ENCODE measurements at places on chromosomes 4 and X.

DNA sequence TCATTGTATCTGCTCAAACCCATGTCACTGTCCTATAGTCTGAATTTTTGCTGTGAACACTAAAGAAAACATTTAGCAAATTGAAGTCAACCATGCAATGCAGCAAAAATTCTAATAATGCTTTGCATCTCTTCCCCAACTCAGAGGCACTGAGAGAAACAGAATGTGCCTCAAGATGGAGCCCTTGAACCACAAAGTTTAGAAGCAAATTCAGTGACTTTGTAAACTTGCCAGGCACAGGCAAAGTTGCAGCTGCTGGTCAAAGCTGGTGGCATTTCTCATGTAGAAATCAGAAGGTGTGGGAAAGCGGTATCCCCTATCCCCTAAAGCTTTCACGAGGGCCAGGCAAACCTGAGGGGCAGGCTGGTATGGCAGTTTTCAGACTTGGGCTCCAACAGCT lies 121.7 kb upstream of the DIPK2B start:
- DNase-seq: no peak

- DNase-seq: no peak
Measured at GRCh38 chr4:111842336-111842735, 302.9 kb upstream of the FAM241A start.

DNA sequence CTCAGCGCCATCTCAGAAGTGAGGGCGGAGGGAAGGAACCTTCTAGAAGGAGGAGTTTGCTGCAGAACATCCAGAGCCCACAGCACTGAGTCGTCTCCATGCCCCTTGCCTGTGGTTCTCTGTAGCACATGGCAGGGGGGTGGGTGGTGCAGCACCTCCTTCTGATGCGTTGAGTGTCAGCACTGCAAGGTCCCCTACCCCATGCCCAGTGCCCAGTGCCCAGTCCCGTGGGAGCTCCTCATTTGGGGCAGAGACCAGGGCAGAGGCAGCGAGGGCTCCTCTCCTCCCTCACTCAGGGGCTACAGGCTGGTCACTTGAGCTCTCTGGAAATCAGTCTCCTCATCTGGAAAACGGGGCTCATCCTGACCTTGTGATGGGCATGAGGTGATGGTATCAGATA lies 78.1 kb downstream of the HTRA3 start:
- DNase-seq: no peak

DNA sequence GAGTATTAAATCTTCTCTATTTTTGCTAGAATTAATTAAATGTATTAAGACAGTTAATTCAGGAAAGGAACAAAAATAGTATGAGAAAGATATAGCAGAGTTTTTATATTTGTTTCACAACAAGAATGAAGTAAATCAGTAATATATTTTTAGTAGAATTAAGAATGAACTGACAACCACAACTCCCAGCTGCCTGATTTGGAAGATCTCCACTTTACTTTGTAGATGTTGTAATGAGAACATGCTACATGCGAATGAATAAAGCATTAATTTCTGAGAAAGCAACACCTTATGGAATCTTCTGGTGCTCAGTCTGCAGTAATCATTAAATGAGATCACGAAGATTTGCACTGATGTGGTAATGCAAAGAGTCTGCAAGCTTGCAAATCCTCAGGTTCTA lies 695.6 kb upstream of the PCDH7 start:
- no peak for DNase-seq

DNA sequence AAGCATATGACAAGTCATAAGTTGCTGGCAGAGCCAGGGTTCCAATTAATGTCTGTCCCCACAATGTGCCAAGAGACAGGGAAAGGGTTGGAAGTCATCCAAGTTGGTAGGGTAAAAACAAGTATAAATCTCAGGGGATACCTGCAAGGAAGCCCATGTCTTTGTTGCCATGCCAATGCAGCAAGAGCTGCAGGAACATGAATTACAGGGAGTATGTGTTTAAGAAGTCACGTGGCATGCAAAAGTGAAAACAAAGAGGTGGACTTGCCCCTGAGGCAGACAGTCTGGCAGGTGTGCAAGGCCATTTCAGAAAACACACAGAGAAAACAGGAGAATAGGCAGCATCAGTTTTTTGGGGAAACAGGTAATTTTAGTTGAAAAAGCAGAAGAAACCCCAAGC lies 29.4 kb downstream of the C4orf51 start:
- no peak for DNase-seq

DNA sequence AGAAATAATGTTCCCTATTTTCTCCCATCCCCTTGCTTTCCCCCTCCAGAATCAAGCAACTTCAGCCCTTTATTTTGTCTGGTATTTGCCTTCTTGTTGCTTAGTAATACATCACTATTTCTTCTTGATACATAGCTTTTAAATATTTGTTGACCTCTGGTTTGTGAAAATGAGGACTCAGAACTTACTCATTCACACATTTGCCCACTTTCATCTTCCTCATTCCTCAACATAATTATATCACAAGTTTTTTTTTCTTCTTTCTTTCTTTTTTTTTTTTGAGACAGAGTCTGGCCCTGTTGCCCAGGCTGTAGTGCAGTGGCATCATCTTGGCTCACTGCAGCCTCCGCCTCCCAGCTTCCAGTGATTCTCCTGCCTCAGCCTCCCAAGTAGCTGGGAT lies 28.9 kb upstream of the NDUFC1 start:
- no peak for DNase-seq

GRCh38 chr4:126230269-126230668 lies 915.5 kb downstream of the FAT4 start:
- DNase-seq: no peak

GRCh38 chrX:281166-281999 lies at the start of gene PLCXD1:
Gene PLCXD1, plus strand, starts transcription at chrX:281381. Its CDS starts 2,807 bp downstream, at chrX:284188.
- no peak for DNase-seq

DNA sequence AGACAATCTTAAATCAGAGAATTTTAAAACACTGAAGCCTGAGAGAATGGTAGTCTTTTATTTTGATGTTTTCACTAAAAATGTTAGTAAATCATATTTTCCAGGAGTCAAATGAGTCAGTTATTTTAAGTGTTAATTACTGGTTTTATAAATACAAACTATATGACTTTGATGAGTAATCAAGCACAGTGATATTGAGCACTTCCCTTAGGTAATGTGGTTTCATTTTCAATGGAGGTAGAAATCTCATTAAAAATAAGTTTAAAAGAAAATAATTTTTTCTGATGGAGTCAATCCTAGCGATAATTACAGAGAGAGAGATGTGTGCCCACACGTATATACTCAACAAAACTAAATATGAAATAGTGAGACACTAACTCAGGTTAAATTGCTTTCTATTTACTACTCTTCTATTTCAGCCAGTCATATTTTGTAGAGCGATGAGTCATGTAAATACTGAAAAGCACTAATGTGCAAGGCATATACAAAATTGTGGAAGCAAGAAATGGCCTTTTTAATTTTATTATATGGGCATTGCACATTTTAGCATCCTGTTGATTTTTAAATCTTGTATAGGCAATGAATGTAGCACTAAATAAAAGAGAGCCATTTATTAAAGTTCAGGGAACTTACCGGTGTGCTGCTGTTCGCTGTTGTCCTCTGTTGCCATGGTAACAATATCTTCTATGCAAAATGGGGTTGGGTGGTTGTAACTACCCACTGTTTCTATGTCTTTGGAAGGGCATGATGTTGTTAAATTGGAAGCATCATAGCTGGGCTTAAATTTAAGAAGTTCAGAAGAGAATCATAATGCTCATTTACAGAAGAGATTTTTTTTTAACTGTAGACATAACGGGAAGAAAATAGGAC lies 513.7 kb downstream of the TLL1 start:
- DNase-seq: no peak

DNA sequence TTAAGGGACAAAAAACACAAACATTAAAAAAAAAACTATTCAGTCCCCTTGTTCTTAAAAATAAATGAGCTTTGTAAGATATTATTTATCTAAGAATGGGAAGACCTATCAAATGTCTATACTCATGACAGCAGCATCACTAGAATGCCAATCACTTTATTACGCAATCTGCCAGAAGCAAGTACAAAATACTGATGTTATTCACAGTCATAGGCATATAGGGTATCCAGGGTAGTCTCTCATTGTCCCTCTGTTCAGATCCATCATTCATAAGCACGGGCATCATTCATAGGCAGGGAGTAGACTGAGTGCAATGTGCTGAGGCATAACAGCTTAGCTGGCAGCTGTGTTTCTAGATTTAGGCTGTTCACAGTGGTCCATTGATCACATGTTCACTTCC lies 109.1 kb downstream of the EPHA5 start:
- DNase-seq: no peak

- DNase-seq: no peak
Measured at GRCh38 chrX:148661035-148661434, 160.6 kb downstream of the AFF2 start.

GRCh38 chr4:42985976-42986375 lies 93.5 kb downstream of the GRXCR1 start:
- DNase-seq: no peak

GRCh38 chr4:74919783-74920182 lies 13.1 kb upstream of the PARM1 start:
- DNase-seq: no peak

DNA sequence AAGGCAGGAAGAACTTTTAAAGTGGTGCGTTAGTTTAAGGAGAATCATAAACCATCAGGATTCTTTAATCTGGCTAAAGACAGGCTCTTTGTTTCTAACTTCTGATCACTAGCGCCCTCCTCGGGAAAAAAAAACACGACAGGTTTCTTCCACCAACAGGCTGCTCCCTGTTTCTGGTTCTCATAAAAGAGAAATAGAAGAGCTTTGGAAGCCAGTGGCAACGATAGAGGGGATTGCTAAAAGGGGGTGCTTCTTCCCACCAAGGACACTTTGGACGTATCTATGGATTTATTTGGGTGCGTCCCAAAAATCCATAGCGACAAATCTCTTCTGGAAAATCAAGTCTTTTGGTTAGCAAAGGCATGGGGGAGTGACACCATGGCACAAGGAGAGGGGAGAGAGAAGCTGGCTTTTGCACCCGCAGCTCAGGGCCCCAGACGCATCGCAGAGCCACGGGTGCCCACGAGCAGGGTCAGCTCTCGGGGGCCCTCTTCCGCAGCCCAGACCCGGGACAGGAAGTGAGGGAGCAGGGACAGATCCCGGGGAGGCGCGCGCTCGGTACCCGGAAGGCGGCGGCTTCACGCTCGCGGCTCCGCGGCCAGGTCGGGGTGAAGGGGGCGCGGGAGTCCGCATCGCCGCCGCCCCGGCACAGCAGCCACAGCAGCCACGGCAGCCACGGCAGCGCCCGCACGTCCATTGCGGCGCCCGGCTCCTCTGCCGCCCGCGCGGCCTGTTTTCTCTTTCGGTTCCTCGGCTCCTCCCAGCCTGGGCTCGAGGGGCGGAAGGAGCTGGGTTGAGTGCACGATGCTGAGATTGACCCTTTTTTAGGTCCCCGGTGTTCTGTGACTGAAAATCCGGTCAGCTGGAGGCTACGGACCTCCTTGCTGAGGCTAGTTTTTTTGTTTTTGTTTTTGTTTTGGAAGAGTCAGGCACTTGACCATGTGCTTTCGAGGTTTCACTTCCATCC lies at the start of gene CTSO:
Gene CTSO (minus strand): TSS at position 716 of the 967 bp plus-strand sequence. CDS start 19 bp downstream, at position 697.
- peak; percentile 77 for DNase-seq

GRCh38 chr4:10671366-10671765 lies 13.2 kb downstream of the CLNK start:
- DNase-seq: no peak

DNA sequence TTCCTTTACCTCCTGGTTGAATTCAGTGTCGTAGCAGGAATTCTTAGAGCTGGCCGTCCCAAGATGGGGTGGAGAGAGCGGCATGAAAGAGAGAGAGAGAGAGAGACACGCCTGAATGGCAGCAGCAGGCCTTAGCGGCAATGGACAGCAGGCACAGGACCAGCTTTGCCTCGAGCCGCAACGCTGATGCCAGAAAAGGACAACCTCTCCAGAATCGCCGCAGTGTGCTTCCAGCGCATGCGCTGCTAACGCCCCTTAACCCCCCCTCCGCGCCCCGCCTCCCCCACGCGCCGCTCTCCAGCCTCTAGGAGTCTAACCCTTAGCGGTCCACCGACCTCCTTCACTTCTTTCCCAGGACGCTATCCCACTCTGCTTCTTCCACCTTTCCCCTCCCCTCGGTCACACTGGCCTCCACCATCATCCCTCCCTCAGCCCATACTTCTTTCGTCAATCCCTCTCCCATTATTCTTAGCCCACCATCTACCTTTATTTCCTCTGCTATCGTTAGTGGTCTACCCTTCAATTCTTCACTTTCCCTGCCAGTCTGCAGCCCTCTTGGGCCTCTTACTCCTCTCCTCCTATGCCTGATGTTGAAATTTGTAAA lies 10.5 kb upstream of the ZCCHC13 start:
- peak; percentile 36 for DNase-seq

GRCh38 chr4:52718123-52718522 lies 33.1 kb downstream of the ERVMER34-1 start:
- no peak for DNase-seq

DNA sequence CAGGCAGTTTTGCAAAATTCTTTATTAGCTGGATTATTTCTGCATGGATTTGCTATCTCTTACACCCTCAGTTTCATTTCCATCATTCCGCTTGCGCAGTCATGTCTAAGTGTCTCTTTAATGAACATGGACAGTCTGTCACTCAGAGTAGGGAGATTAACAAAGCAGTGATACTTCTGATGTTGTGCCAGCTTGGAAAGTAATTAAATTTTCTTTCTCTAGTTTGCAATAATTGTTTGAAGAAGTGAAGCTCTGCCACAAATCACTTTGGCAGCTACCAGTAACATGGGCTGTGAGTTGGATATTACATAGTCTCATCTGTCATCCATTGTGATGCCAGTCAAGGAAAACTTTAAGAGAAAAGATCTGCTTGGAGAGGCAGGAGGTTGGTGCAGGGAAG lies 324.8 kb upstream of the NWD2 start:
- DNase-seq: no peak
